ENCODE measurements at places on chromosomes 6 and 20.

GRCh38 chr20:39112178-39112743 is 150.1 kb downstream of the DHX35 start:
- peak; percentile 64 for DNase-seq

- peak; percentile 95 for DNase-seq
Observed at GRCh38 chr20:53611449-53611894, 17.8 kb upstream of the ZNF217 start.

DNA sequence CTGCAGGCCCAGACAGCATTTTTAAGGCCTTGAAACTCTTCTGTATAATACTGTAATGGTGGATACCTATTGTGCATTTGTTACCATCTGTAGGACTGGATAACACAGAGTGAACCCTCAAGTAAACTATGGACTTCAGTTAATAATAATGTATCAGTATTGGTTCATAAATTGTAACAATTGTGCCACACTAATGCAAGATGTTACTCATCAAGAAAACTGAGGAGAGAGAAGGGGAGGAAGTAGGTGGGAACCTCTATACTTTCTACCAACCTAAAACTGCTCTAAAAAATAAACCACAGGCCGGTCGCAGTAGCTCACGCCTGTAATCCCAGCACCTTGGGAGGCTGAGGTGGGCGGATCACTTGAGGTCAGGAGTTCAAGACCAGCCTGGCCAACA is 10.8 kb downstream of the MAPK13 start:
- DNase-seq: no peak

- DNase-seq: peak; percentile 56
Observed at GRCh38 chr6:31829633-31830283, 2.2 kb downstream of the HSPA1B start.

GRCh38 chr6:26142026-26142425 is 54.8 kb downstream of the HFE start:
- DNase-seq: no peak

- peak; percentile 98 for DNase-seq
Observed at GRCh38 chr20:33686100-33686983, at the start of gene E2F1. Gene E2F1, minus strand, starts transcription at chr20:33686385. Its CDS starts 121 bp downstream, at chr20:33686264.

GRCh38 chr6:105934708-105935107 is 151.4 kb upstream of the PRDM1 start:
- no peak for DNase-seq

DNA sequence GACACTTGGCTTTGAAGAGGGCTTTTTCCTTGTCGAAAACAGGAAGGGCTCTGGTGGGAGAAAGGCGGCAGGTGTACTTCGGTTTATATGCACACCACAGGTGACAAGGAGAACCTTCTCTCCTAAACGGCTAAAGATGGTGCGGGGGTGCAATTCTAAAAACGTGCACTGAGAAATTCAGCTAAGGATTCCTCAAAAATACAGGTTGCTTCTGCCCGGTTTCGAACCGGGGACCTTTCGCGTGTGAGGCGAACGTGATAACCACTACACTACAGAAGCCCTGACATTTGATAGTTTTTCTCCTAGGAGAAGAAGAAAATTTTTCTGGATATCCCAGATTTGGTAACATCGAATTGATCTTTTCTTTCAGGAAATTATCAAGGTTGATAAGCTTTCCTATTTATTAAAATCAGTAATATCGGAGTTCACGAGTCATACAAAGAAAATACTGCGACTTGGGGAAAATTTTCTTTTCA is 32.0 kb downstream of the POM121L2 start:
- DNase-seq: peak; percentile 64

DNA sequence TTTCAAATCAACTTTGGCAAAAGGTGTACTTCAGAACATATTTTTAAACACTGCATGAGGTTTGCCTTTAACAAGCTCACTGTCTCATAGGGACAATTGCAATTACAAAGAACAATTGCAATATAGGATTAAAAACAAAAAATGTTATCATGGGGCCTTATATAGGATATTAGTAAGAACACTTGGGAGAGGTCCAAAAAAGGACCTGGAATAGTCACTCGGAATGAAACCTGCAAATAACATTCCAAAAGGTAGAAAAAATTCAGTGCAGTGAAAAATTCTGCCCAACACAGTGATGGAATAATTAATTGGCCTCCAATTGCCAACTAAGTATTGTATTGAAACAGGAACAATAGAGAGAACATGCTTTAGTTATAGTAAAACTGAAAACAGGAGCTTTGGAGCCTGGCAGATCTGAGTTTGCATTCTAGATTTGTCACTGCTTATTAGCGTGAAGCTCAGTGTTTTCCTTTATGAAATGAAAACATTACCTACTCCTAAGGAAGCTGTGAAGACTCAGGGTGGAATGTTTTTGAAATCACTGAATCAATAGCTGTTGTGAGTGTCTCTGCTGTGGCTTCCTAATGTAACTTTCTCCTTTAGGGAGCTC is 172.6 kb upstream of the BMP5 start:
- no peak for DNase-seq

DNA sequence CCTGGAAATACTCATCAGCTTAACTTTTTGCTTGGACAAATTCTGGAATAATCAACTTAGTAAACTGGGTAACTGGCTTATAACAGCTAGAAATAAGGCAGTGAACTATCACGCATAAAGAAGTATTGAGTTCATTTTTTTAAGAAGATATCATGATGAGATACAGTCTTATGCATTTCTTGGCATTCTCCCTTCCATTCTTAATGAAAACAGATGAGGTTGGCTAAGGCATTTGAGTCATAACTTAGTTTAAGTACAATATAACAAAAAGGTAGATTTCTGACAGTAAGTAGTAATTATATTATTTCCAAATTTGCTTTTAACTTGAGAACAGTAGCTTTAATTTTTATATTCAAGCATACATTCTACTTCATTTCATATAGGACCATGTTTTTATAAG is 56.1 kb downstream of the SAMD5 start:
- no peak for DNase-seq

GRCh38 chr6:87544474-87544735 is 45.4 kb downstream of the RARS2 start:
- no peak for DNase-seq

DNA sequence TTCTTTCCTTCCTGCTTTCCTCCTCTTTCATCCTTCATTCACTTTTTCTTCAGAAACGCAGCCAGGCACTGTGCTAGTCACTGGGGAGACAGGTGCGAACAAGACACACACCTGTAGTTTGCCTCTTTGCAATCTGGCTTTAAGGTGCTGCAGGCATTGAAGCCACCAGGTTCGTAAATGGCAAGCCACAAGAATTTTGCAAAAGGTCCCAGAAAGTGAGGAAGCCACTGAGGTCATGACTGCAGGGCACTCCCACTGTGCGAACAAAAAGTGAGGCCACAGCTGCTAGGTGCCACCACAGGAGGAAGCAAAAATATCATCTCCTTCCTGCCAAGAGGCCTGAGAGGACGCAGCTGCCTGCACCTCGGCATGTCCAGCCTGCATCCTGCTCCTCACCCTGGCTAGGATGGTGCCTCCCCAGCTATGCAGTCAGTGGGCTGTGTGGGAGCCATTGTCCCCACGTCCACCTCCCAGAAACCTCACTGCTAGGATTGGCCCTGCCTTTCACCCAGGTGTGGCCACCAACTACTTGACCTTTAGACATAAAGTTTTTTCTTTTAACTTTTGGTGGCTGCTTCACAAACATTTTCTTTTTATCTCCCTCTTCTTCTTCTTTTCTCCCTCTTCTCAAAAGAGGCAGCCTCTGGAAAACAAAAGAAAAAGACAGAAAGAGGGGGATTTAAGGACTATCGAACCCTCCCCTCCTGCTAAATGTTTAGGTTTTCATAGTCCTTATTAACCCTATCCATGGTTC is 230.8 kb downstream of the BCAS1 start:
- DNase-seq: no peak

GRCh38 chr6:2072453-2072852 is 173.0 kb downstream of the GMDS start:
- DNase-seq: peak; percentile 11

- DNase-seq: no peak
Observed at GRCh38 chr20:46953596-46953995, 59.0 kb downstream of the EYA2 start.

GRCh38 chr6:143328876-143329275 is 121.6 kb downstream of the ADAT2 start:
- DNase-seq: no peak

DNA sequence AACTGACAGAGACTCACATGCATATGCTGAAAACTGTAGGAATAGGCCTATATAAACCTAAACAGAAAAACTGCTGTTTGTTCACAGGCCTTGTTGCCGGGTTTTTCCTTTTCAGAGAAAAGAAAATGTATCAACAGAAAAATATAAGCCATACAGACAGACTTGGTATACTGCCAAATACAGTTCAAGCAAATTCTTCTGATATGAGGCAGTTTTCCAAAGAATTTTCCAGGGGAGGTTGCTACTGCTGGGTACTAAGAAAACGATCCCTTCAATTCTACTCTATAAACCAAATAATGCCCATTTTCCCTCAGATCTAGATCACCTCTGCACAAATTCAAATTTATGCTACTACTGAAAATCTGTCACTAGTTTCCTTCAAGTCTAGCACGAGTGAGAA is 59.4 kb downstream of the ME1 start:
- peak; percentile 30 for DNase-seq

DNA sequence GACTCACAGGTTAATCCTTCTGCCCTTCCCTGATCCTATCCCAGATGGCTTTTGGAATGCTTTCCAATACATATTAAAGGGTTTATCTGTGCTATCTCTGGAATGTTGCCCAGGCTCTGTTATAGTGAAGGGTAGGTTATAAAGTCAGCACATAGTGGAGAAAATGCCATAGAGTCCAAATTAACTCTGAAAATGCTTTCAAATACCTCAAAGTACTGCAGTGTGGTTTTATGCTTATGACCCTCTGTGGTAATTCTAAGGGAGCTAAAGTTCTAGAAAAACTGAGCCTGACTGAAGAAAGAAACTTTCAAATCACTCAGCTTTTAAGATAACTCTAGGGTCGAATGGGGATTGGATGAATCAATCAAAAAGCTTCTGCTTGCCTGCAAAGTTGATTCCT is 159.8 kb downstream of the PLCB1 start:
- DNase-seq: peak; percentile 69

- DNase-seq: peak; percentile 7
Observed at GRCh38 chr20:59207742-59208357, 44.2 kb downstream of the ZNF831 start.

- no peak for DNase-seq
Observed at GRCh38 chr20:9756660-9757059, 82.2 kb downstream of the PAK5 start.

DNA sequence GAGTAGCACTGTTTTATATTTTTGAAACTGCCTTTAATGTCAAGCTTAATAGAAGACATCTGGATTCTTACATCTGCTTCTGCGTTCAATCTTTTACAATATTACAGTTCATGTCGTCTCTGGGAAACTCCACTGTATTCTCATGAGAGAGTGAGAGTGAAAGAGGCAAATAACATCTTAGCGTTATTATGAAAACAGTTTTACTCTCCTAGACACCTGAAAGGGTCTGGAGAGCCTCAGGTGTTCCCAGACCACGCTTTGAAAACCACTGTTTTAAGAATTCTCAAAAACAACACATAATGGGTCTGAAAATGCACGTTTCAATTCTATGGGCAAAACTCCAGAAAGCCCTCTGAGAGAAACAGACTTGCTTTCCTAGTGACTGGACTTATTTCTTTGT is 63.3 kb downstream of the ARHGAP18 start:
- DNase-seq: no peak

DNA sequence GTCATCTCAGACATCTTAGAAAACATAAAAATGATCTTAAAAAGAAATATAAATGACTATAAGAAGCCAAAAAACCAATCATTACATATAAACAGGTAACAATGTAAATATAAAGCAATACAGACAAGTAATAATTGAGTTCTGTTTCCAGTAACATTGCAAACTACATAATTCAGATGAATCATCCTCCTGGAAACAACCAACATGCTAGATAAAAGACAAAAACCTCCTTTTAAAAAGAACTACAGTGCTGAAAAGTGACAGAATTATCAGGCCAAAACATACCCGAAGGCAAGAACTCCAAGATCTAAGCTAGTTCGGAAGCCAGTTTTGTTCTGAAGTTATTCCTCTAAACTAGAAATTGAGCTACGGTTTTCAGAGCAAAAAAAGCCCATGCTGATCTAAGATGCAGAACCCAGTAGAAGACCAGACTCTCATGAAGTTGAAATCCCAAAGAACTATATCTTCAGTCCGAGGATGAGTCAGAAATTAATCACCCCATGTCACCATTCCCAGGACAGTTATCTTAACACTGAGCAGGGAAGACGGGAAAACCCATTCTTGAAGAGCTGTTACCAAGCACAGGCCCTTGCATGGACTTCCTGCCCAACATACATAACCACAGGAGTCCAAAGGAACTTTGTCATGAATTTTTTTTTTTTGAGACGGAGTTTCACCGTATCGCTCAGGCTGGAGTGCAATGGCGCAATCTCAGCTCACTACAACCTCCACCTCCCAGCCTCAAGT is 9.8 kb downstream of the PGM3 start:
- peak; percentile 57 for DNase-seq

DNA sequence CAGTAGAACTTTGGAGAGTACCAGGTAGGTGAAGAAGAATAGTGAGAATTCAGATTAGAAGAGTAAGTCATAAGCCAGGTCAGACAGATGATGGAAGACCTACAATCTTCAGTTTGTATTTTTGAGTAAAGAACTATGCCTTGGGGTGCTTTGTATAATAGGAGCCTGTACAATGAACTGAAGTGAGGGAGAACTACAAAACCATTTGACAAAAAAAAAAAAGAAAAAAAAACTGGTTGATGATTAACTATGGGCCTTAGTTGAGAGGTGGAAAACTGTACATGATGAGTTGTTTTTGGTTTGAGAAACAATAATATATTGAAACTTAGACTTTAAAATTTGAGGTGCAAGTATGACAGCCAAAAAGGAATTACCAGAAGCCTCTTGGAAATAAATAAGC is 25.7 kb downstream of the VTA1 start:
- no peak for DNase-seq

DNA sequence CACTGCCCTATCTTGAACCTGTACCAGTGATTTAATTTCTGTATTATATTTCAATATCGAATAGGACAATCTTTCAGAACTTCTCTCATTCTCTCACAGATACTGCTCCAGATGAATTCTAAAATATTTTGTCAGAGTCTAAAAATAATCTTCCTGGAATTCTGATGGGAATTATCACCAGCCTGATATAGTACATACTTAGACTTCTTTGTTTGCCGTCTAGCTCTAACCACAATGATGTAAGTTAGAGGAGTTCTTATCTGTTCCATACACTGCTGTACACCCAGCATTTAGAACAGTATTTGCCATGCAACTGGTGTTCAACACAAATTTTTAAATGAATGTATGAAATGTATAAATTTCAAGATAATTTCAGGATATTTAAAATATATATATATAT is 1.3 kb upstream of the HUS1B start:
- peak; percentile 60 for DNase-seq

GRCh38 chr20:32871627-32872160 is 13.0 kb downstream of the EFCAB8 start:
- no peak for DNase-seq

- peak; percentile 43 for DNase-seq
Observed at GRCh38 chr20:19913927-19914614, 103.1 kb upstream of the NAA20 start.
